ENCODE measurements at places on chromosomes 4 and X. TPM values are rescaled to one million over a fixed set of nuclear protein-coding genes. Genes with fewer than 3 reads are reported as not detected.

DNA sequence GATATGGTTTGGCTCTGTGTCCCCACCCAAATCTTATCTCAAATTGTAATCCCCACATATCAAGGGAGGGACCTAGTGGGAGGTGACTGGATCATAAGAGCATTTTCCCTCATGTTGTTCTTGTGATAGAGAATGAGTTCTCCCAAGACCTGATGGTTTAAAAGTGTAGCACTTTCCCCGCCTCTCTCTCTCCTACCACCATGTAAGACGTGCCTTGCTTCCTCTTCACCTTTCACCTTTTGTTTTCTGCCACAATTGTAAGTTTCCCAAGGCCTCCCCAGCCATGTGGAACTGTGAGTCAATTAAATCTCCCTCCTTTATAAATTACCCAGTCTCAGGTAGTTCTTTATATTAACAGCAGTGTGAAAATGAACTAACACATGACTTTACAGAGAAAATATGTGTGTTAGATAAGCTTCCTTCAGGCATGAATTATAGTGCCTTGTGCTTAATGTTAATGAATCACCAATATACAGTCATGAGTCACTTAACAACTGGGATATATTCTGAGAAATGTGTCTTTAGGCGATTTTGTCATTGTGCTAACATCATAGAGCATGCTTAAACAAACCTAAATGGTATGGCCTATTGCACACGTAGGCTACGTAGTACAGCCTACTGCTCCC lies 37.9 kb downstream of the PDGFC start:
- no peaks in the 10 kb centered on the region for H3K4me1 ChIP-seq
- no peaks in the 10 kb centered on the region for H3K36me3 ChIP-seq
- no peak for DNase-seq

DNA sequence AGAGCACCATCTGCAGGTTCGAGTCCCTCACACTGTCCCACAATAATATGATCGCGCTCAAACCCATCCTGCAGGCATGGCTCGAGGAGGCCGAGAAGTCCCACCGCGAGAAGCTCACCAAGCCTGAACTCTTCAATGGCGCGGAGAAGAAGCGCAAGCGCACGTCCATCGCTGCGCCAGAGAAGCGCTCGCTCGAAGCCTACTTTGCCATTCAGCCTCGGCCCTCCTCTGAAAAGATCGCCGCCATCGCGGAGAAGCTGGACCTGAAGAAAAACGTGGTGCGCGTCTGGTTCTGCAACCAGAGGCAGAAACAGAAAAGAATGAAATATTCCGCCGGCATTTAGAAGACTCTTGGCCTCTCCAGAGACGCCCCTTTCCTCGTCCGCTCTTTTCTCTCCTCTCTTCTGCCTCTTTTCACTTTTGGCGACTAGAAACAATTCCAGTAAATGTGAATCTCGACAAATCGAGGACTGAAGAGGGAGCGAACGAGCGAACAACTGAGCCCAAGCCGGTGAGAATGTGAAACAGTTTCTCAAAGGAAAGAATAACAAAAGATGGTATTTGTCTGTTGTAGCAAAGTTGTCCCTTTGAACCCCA lies 1.9 kb downstream of the POU4F2 start:
- peaks cover 20% of the 10 kb centered on the region for H3K4me1 ChIP-seq
- H3K4me3 ChIP-seq: no peak overlapping the region
- peaks cover 73% of the 10 kb centered on the region for H3K27me3 ChIP-seq
- H3K27ac ChIP-seq: no peak overlapping the region

GRCh38 chr4:155073852-155074251 lies 134.6 kb upstream of the NPY2R start:
- H3K27ac ChIP-seq: no peak overlapping the region
- no peaks in the 10 kb centered on the region for H3K4me1 ChIP-seq
- H3K4me3 ChIP-seq: no peak overlapping the region
- no peaks in the 10 kb centered on the region for H3K27me3 ChIP-seq
- H3K36me3 ChIP-seq: no peaks in the 10 kb centered on the region

DNA sequence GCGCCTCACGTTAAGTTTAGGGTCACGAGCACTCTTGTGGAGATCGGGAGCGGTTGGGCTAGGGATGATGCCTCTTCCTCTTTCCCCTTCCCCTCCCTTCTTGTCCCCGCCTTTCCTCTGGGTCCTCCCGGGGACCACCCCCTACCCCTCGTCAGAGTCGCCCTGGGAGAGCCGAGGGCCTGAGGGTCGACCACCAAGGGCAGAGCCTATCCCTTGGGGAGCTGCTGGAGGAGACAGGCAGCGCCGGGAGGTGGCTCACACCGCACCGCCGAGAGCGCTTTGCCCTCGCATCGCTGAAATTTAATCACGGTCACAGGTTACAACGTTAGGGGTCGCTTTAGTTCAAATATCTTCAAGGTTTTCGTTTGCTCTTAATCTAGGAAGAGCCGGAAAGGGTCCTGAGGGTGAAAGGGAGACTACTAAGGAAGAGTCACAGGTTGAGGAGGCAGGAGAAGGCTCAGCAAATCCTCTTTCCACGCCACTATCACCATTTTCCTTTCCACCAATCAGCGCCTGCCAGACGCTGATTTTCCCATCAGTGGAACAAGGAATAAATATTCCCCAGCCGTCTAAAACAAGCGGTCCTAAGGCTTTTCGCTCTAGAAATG lies 528 bp upstream of the SNCA start:
- peaks cover 16% of the 10 kb centered on the region for H3K4me1 ChIP-seq
- H3K4me3 ChIP-seq: peak overlapping the region; percentile 67
- no peaks in the 10 kb centered on the region for H3K36me3 ChIP-seq
- H3K27me3 ChIP-seq: peaks cover 58% of the 10 kb centered on the region

DNA sequence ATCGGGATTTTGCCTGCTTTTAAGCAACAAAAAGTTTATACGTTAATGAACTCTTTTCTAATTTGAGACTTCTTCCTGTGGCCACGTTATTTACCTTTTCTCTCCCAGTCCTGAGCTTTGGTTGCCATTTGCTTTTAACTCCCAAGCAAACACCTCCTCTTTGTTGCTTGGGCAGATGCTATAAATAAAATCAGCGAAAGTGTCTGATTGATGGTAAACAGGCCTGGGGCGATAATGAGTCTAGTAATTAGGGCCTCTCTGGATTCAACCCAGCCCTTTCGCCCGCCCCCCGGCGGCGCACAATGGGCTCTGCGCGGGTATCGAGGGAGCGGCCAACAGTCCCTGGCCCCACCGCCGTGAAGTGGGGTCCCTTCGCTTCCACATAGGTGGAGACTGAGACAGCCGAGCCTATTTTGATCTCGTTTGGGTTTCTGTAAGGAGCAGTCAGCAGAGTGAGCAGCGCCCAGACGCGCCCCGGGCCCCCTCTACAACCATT lies 790 bp downstream of the CLGN start:
- H3K4me1 ChIP-seq: peaks cover 5% of the 10 kb centered on the region
- H3K4me3 ChIP-seq: peak overlapping the region; percentile 73
- H3K27me3 ChIP-seq: peaks cover 37% of the 10 kb centered on the region
- H3K36me3 ChIP-seq: no peaks in the 10 kb centered on the region
- DNase-seq: peak; percentile 12

DNA sequence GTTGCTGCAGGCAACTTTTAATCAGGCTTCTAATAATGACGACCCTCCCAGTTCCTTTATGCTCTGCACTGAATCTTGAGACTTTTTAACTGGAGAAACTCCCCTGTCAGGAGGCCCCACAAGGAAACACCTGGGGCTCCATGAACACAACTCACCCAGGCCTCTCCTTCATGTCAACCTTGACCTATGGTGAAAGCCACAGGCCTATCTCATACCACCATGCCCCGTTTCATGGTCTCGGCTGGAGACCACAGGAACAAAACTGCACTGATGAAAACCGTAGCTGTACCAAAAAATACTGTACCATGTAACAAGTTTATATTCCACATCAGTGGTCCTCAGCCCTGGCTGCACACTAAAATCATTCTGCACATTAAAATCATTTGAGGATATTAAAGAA lies 57.0 kb downstream of the ZNF827 start:
- H3K4me3 ChIP-seq: no peak overlapping the region
- no peak overlapping the region for H3K27ac ChIP-seq
- peaks cover 44% of the 10 kb centered on the region for H3K4me1 ChIP-seq
- DNase-seq: no peak
- H3K27me3 ChIP-seq: no peaks in the 10 kb centered on the region

DNA sequence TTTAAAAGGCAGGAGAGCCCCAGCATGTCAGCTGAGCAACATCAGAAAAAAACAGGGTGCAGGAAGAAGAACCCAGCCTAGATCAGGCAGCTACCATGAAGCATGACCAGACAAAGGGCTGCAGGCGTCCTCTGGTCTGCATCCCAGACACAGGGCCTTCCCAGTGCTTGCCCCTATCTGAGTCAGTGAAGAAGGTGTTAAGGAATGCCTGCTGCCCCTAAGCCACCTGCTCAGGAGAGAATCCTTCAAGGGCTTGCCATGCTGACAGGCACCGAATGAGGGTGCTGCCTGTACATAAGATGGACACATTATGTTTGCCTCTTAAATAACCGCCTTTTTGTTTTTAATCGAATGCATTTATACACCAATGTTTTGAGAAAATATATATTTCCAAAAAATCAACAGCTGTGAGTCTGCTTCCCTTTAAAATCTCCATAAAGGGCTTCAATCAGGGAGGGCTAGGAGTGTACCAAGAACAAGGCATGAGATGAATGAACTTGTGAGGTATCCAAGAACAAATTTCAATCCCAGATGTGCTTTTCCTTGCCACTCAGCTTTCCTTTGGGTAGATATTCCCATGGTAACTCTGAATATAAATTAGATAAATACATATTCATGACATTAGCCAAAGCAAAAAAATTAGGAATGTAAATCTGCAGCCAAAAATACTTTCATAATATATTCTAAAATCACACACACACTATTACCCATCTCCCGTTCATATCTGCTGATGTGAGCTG lies 85.1 kb downstream of the SLC9A7 start:
- no peaks in the 10 kb centered on the region for H3K27me3 ChIP-seq
- no peak overlapping the region for H3K27ac ChIP-seq
- H3K4me1 ChIP-seq: peaks cover 3% of the 10 kb centered on the region
- peaks cover 12% of the 10 kb centered on the region for H3K36me3 ChIP-seq

- DNase-seq: no peak
- H3K4me3 ChIP-seq: peak overlapping the region; percentile 73
- peak overlapping the region; percentile 99 for H3K27ac ChIP-seq
These were observed 12.0 kb downstream of the RFC1 start for GRCh38 chr4:39354254-39354552.

GRCh38 chr4:85836588-85837438 lies 361.9 kb downstream of the ARHGAP24 start:
- DNase-seq: no peak
- no peaks in the 10 kb centered on the region for H3K27me3 ChIP-seq
- H3K27ac ChIP-seq: no peak overlapping the region
- no peak overlapping the region for H3K4me3 ChIP-seq

DNA sequence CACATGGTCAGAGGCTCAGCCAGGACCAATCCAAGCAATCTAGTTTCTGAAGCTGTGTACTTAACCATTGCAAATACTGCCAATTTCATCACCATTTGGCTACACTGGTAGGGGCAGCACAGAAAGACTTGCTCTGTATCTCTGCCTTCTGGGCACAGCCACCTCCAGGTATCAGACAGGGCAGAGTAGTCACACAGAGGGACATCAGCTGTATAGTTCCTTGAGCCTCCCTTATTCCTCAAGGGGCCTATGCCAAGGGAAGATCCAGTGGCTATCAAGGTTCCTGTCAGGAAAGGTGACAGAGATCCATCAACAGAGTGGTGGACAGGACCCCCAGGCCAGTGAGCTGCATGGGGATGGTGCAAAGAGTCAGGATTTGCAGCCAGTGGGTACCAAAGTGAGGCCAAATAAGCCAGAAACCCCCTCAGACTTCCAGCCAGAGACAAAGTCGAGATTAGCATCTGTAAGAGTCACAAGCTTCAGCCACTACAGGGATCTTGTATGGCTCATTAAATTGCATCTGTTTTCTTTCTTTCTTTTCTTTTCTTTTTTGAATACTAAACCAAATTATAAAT lies 381.6 kb upstream of the CPEB2 start:
- no peaks in the 10 kb centered on the region for H3K4me1 ChIP-seq
- H3K27ac ChIP-seq: no peak overlapping the region
- H3K4me3 ChIP-seq: no peak overlapping the region
- H3K27me3 ChIP-seq: peaks cover 1% of the 10 kb centered on the region
- H3K36me3 ChIP-seq: no peaks in the 10 kb centered on the region
- DNase-seq: no peak

DNA sequence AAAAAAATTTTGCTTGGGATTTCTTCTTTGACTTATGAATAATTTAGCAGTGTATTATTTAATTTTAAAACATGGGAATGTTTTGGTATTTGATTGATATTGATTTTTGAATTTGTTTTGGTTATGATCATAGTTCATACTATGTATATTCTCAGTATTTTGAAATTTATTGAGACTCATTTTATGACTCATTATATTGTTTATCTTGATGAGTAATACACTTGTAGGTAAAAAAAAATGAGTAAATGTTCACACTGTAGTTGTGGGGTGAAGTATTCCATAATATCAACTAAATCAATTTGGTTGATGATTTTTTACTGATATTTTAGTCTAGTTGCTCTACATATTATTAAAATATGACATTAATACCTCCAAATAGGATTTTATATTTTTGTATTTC lies 1142.2 kb downstream of the ADGRL3 start:
- no peaks in the 10 kb centered on the region for H3K4me1 ChIP-seq
- no peak overlapping the region for H3K27ac ChIP-seq
- H3K27me3 ChIP-seq: no peaks in the 10 kb centered on the region
- DNase-seq: no peak
- H3K4me3 ChIP-seq: no peak overlapping the region

- no peak overlapping the region for H3K27ac ChIP-seq
- H3K36me3 ChIP-seq: no peaks in the 10 kb centered on the region
- peaks cover 7% of the 10 kb centered on the region for H3K27me3 ChIP-seq
- peaks cover 13% of the 10 kb centered on the region for H3K4me1 ChIP-seq
These were observed 328.4 kb downstream of the CAMK2D start for GRCh38 chr4:113433116-113433515.

- DNase-seq: no peak
- H3K4me1 ChIP-seq: no peaks in the 10 kb centered on the region
- H3K4me3 ChIP-seq: no peak overlapping the region
- no peak overlapping the region for H3K27ac ChIP-seq
- peaks cover 1% of the 10 kb centered on the region for H3K27me3 ChIP-seq
These were observed 43.2 kb downstream of the KIT start for GRCh38 chr4:54700986-54701385.

LPAR4 gene
- not detected for total RNA-seq

ADRA2C gene
- 0.27 TPM for total RNA-seq

TMEM154 gene
- total RNA-seq: 17.5 TPM

PNMA3 gene
- 1.1 TPM for total RNA-seq
